ENCODE measurements at places on chromosomes 11 and 22.

DNA sequence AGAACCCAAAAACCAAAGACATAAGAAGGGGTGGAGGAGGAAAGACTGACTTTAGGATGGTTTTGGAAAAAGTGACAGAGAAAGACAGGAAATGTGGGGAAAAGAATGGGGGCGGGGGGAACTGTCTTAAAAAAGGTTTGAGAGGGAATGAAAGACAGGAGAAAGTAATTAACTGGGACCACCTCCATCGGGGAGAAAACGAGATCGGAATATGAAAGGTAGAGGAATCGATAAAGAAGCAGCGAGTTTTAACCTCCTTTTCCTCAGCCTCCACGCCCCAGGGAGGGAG is 524 bp downstream of the MTMR2 start:
- DNase-seq, result no peak

DNA sequence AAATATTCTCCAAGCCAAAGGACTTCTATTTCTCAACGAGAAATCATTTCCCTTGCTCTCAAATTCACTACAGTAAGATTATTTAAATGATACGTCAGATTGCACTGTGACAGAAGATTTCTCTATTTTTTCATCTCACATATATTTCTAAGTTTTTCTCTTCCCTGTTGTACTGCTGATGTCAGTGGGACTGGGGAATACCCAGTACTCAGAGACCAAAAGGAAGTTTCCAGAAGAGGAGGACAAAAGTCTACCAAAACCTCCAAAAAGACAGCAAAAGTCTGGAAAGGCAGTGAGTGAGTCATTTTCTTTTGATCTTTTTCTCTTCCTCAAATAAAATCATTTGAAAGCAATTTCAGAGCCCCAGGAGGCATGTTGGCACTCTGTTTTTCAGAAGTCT is 149.8 kb upstream of the PITPNB start:
- no peak for DNase-seq

- DNase-seq, result no peak
Observed at GRCh38 chr11:62044639-62045121, 77.2 kb upstream of the FTH1 start.

- no peak for DNase-seq
Observed at GRCh38 chr11:11985954-11986949, 22.2 kb downstream of the DKK3 start.

- DNase-seq, result no peak
Observed at GRCh38 chr11:34595391-34595790, 25.5 kb upstream of the EHF start.

- no peak for DNase-seq
Observed at GRCh38 chr22:48104766-48105165, 1342.3 kb downstream of the TBC1D22A start.

DNA sequence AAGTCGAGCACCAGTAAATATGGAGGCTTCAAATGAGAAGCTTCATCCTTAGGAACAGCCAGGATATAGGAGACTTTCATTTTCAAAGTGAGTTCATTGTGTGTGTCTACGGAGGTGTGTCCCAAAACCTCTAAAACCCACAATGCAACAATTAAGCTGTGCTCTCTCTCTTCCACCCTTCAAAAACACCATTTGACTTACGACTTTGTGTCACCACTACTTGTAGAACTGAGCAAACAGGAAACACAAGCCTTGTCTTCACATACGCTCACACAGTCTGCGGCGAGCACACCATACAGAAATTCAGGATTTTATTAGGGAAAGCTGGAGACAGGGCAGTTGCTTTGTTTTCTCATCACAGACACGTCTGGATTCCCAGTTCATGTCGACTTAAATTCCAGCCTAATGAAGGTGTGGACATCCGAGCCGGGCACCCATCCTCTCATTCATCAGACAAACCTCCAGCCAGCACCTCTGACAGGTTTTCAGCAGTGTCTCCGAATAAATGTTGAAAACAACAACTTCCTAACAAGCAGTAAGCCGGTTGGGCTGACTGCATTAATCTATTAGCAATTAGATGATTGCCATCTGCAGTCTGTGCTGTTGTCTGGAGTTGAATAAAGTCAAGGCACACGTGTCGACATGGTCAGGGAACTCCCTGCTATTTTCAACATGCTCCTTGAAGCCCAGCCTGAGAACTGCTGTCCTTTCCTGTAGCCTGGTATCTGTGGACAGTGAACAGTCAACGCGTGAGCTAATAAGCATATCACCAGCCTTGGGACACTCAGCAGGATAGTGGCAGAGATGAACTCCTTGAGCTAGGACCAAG is 1411.1 kb downstream of the BRD1 start:
- DNase-seq, result no peak

DNA sequence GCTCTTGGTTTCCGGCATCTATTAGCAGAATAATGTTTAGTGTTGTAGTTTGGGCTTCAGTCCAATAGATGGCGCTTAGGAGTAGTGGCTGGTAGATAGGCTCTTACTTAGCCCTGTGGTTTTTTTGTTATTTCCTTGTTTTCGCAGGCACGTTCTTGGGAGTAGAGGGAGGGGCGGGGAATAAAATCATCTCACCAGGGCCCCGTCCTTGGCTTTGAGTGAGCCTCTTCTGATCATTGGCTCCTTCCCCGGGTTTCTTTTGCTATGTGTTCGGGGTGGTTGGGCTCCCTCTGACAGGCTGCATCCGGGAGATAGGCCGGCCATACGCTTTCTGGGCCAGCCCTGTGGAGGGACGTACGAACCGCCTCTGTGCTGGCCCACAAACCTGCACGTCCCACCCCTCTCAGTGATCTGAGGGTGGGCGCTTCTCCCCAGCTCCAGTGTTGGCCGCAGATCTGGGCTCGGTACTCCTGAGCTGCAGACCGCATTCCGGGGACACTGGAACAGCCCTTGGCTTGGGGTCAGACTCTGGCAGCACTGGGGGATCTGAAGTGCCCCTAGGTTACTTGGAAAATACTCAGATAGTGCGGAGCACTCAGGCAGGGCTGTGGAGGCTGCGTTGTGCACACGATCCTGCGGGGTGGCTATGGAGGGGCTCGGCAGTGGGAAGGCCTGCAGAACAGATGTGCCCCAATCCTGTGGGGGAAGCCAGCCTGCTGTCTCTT is 217.0 kb downstream of the DYNC2H1 start:
- peak; percentile 75 for DNase-seq

DNA sequence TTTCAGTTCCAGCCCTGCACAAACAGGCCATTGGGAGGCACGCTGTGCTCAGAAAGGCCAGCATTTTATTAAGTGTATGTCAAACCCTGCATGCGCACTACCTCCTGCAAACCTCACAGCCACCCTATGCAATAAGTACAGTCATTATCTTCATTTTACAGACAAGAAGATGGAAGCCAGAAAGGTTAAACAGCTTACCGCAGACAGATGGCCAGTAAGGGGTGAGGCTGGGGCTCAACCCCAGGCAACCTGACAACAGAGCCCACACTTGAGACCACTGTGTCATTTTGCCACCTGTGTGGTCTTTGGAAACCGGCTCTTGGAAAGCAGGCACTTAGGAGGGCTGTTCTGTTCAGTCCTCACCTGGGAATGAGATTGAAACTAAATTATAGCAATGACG is 142.3 kb downstream of the NXPE2 start:
- no peak for DNase-seq

DNA sequence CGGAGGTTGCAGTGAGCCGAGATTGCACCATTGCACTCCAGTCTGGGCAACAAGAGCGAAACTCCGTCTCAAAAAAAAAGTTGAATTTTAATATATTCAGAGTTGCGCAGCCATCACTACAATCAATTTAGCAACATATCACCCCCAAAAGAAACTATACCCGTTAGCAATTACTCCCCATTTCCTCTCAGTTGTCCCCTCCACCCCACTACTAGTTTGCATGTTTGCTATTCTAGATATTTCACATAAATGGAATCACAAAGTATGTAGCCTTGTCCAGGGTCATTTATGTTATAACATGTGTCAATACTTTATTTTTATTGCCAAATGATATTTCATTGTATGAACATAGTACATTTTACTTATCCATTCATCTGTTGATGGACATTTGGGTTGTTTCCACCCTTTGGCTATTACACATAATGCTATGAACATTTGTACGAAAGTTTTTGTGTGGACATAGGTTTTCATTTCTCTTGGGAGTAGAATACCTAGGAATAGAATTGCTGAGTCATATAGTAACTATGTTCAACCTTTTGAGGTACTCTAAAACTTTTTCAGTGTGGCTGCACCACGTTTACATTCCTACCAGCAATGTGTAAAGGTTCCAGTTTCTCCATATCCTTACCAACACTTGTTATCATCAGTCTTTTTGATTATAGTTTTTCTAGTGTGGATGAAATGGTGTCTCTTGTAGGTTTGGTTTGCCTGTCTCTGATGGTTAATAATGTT is 2.2 kb downstream of the ZNF143 start:
- DNase-seq, result peak; percentile 5

DNA sequence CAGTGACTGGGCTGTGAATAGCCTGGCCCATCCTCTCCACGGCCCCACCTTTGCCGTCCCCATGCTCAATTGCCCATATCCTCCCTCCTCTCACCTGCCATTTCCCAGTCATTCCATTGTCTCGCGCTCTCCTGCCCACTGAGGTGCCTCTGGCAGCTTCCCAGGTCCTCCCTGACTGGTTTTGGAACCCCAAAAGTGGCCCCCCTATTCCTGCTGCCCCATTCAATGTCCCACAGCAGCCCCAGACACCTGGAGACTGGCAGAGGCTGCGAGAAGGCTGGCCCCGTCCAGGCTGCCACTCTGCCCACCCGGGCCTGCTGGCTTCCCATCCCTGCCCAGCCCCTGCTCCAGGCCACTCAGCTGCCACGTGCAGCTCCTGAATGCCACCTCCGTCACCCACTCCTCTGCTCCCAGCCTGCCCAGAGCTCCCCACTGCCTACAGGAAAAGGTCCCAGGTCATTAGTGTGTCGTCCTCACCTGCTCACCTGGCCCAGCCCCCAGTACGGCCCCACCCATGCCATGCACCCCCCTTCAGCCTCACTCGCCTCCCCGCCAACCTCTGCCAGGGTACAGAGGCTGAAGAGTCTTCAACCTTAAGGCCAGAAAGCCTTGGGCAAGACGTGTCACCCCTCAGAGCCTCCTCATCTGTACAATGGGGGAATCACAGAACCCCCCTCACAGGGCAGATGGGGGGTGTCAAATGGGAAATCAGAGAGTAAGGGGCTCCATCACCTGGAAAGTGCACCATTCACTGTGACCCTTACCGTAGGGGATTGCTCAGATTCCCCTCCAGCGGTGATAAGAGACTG is 37.5 kb downstream of the KCNJ4 start:
- DNase-seq, result no peak

GRCh38 chr11:59218319-59218718 is 5.6 kb upstream of the MPEG1 start:
- no peak for DNase-seq

DNA sequence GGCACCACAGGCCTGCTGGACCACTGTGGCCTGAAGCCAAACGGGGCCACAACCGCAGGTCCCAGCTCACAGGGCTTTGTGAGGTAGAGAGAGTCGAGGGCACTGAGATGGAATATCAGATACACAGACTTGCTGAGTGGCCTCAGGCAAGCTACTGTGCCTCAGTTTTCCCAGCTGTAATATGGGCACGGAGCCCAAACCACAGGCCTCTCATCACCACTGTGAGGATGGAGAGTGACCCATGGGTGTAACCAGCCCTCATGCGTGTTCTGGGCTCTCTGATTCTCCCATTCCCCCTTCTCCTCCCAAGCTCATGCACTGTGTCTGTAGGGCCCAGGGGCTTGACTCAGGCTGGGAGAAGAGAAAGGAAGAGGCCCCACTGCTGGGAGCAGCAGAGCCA is 4.2 kb downstream of the UNC93B1 start:
- DNase-seq, result no peak

DNA sequence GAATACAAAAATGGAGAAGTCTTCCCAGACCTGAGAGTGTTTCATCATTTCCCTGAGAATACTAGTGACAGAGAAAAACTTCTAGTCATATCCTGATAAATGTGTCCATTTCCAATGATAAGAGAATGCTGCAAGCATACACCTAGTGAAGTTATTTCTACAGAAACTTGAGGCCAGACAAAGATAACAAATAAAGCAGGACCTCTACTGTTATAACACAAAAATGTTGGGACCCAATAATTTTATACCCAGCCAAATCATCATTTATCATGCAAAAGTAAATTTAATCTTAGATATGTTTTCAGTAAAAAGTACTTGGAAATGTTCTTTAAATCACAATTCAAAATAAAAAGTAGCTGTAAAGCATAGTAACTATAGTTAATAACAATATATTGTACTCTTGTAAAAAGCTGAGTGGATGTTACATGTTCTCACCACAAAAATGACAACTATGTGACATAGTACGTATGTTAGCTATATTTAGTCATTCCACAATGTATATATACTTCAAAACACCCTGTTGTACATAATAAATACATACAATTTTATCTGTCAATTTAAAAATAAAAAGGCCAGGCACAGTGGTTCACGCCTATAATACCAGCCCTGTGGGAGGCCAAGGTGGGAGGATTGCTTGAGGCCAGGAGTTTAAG is 12.6 kb downstream of the RRAS2 start:
- DNase-seq, result no peak

- no peak for DNase-seq
Observed at GRCh38 chr22:22111267-22111751, 128.7 kb upstream of the TOP3B start.

- no peak for DNase-seq
Observed at GRCh38 chr11:87307101-87307500, 269.4 kb downstream of the TMEM135 start.

- no peak for DNase-seq
Observed at GRCh38 chr11:112348480-112349029, 87.9 kb upstream of the PLET1 start.

DNA sequence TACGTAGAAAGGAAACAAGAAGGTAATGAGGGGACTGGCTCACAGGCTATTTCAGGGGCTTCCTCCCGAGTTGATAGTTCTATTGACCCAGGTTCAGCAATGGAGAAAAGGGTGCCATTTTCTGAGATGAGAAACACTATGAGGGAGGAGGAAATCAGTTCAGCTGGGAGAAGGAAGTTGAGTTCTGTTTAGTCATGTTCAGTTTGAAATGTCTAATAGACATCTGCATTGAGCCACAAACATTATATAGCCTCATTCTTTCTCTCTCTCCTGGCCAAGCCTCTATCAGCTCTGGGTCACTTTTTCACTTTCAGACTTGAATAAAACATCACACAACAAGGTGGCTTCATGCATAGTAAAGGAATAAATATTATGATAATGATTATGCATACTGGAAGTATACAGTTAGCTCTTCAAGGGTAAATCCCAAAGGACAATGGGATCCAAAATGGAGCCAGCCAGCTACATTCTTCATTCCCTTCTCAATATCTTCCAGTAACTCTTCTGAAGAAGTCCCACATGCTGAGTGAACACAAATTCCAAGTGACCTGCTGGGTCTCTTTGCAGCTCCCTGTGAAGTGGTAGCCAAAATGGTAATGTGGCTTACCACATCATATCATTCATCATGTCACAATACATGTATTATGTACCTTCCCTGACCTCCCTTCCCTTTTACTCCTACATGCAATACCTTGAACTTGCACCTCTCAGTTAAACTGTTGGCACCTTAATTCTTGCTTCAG is 80.9 kb upstream of the CD44 start:
- no peak for DNase-seq

DNA sequence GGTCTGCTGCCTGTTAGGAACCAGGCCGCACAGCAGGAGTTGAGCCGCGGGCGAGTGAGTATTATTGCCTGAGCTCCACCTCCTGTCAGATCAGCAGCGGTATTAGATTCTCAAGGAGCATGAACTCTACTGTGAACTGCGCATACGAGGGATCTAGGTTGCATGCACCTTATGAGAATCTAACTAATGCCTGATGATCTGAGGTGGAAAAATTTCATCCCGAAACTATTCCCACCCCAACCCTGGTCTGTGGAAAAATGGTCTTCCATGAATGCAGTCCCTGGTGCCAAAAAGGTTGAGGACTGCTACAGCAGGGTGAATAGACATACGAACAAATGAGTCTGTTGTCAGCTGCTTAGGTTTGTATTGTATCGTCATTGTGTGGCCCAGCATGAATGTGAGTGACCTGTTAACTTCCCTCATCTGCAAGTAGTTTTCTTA is 29.8 kb downstream of the RNF141 start:
- no peak for DNase-seq
